ENCODE measurements at places on chromosomes 1 and 21.

GRCh38 chr1:4319496-4319895 is 334.9 kb upstream of the AJAP1 start:
- DNase-seq = no peak

DNA sequence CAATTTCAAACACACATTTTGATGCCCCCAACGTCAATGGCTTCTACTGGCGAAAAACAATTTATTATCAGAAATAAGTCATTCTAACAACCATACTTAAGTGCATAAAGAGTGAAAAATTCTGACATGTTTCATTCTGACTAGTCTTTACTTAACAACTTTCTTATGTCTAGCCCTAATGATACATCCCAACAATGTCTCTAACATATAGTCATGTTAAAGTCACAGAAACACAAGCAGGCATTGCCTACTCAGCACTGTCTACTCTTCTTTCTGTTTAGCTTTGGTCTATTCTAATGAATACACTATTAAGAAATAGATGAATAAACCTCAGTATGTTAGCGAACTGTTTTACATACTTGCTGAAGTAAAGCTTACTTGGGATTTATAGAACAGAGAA is 105.8 kb upstream of the DUSP10 start:
- no peak for DNase-seq

- no peak for DNase-seq
Measured at GRCh38 chr1:163056831-163057230, 12.3 kb upstream of the RGS4 start.

- no peak for DNase-seq
Measured at GRCh38 chr21:45988366-45989347, 7.1 kb downstream of the COL6A1 start.

DNA sequence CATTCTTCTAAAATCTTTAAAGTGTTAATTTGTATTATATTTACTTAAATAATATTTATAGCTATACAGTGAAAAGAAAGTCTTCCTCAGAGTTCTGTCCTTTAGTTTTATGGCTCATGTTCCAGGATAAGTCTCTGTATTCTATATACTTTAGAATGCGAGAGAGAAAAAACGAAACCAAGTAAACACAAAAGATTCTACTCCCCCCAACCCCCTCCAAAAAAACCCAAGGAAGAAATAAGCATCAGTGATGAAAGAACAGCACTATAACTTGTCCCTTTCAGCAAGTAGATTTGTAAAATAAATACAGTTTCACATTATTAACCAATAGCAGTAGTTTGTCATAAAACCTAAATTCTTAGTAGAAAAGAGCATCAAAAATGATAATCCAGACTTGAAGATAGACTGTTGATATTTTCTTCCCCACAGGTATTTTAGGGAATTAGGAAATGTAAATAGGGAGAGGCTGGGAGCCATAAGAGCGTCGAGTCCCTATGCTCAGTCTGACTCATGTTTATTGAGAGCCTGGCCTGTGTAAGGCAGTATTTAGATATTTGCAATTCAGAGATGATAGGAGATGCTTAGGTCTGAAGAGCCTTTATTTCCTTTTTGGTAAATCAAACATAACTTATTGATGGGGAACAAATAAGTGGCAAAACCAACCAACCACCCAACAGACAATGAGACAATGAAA is 35.5 kb downstream of the CDC14A start:
- no peak for DNase-seq

GRCh38 chr1:73593364-73593763 is 604.6 kb downstream of the LRRIQ3 start:
- no peak for DNase-seq

DNA sequence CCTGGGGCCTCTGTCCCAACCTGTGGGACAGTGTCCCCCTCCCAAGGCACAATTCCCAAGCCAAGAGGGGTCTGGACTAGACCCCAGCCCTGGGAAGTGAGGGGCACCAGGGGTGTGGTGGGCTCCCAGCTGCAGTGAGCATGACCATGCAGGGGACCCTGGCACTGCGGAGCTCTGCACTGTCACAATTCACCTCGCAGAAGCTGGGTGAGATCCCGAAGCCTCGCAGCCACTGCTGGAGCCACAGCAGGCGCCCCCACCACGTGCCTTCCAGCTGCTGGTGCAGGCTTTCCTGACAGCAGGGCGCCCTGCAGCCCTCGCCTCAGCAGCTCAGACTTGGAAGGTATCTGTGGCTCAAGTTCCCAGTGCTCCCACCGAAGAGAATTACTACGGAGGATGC is 10.0 kb upstream of the SRARP start:
- DNase-seq = no peak

- DNase-seq = no peak
Measured at GRCh38 chr21:39519835-39520234, 68.1 kb downstream of the SH3BGR start.

DNA sequence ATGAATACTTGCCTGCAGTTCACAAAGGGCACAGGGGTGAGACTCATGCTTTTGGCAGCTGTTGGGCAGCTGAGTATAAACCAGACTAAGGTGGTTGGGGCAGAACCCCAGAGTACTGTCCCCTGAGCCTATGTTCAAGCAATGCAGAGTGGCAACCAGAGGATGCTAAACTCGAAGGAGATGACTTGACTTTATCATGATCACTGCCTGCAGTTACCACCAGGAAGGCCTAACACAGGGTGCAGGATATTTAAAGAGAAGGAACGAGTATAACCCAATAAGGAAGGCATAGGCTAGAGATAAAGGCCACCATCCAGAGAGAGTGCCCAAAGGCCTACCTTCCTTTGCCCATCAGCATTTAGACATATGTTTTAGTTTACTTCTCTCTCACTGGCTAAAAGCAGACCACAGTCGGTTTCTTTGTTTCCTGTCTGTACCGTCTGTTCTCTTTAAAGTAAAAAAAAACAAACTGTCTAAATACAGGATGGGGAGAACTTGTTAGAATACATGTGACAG is 83.3 kb downstream of the MPZL1 start:
- no peak for DNase-seq

- peak; percentile 57 for DNase-seq
Measured at GRCh38 chr1:183022202-183023145, 746 bp upstream of the LAMC1 start.

DNA sequence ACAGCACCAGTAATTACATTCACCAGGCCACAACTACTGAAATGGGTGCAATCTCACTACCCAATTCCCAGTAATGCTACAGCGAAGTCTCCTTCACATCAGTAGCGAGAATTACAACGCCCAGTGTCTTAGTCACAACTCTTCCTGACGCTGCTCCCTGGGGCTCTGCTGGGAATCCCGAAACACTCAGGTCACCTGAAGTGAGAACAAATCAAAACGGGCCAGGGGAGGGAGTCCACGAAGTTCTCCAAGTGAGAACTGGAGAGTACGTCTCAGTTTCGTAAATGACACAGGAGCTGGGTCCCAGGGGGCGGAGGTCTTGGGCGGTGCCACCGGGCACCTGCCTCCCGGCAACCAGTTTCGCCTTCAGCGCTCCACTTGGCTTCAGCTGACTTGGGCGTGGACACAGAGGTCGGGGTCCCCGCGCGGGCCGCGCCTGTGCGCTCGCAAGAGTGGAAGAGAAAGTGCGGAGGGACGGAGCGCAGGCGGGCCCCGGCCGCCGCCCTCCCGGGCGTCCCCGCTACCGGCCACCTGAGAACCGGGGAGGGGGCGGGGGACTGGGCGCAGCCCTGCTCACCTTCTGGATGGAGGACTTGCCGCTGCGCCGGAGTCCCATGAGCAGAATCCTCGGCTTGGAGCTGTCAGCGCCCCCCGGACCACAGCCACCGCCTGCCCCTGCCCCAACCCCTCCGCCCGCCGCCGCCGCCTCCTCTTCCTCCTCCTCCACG is 575 bp downstream of the RRAGC start:
- peak; percentile 79 for DNase-seq

DNA sequence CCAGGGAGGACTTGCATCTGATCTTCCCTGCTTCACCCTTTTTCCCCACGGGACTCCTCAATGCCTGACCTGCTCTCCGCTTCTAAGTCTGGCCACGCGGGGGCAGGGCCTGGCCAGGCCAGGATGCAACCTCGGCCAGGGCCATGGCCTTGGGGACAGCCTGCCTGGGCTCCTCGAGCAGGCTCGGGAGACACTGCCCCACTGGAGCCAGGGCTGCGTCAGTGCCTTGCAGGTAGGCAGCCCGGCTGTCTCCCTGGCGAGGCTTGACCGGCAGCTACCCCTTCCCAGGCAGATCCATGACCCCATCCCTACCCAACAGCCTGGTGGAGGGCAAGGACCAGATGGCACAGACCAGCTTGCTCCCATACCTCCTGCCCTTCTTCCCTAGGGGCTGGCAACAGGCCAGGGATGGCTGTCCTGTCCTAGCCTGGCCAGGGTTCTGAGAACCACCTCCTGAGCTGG is 2.7 kb upstream of the PRDM16 start:
- no peak for DNase-seq

DNA sequence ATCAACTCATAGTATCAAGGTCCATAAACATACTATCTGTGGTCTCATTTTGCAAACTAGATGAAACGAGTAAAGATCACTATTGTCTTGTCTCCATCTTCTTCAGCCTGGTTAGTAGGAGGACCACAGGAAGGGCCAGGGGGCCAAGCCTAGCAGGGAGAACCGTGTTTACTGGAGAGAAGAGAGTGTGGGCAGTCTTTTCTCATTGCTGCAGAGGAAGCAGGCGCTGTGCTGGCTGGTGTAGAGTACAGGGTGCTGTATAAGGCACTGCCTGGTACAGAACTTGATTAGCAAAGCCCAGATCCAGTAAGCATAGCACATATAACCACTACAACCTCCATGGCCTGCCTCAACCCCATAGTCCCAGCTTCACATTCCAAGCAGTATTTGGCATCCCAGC is 10.0 kb upstream of the B4GALT3 start:
- no peak for DNase-seq

DNA sequence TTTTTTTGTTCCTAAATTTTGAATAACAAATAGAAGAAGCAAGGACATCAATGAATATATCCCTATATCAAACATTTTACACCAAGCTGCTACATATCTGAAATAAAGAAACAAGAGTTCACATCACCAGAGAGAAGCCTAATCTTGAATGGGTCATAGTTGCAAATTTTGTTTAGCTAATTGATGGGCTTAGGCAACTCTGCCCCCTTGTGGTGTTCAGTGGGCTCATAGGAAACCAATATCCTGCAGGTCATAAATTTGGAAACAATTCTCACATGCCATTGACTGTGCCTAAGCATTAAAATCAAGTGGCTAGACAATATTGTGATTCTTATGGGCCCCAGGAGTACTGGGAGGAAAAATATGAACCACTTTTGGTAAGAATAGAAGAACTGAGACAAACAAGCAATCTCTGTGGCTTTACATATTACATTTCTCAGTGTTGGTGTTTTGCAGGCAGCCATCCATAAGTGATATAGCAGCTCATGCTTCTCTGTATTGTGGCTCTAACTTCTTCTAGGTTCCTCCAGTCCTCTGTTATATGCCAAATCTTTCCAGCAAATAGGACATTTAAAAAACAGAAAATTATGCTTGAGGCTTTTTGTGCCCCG is 1262.8 kb upstream of the PRMT6 start:
- no peak for DNase-seq

DNA sequence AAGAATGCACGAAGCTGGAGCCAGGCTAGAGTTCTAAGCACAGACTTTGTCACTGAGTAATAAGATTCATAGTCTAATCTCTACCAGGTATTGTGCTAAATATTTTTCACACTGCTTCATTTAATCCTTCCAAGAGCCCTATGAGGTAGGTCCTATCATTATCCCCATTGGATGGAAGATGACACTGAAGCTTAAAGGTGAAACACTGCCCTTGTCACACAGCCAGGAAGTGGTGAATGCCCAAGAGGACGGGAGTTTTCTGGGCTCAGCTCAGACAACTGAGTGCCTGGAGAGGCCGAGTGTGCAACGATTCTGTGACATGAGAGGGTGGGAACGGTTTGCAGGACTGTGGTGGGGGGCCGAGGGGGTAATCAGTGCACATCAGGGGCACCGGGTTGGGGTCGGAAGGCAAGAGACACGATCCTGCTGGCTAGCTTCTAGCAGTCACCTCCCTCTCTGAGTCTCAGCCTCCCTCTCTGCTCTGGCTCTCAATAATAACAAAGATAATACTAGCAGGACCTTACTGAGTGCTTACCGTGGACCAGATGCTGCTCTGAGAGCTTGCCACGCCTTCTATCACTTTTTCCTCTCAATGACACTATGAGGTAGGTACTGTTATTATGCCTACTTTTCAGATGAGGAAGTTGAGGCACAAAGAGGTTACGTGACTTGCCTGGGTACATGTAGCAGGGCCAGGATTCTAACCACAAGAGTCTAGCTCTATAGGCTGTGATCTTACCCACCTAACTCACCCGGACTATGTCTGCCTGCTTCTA is 12.4 kb downstream of the KCNQ4 start:
- DNase-seq = no peak

- DNase-seq = no peak
Measured at GRCh38 chr1:12499539-12500240, 118.3 kb downstream of the DHRS3 start.

DNA sequence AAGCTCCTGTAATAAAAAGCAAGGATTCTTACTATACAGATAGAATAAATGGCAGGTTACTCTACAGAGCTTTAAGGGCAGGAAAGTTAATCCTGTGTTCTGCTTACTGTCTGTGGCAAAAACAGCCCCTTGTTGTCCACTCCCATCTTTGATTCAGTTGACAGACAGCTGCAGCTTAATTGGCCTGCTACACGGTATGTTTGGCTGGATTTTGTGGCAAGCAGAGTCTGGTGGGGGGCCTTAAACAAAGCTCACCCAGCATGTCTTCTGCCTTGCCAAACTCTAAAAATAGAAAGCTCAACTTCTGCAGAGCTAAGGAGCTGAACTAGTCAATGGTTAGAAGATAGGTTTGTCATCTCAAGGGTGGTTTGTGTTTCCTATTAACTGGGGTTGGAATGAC is 407.2 kb downstream of the HLX start:
- DNase-seq = no peak

- peak; percentile 72 for DNase-seq
Measured at GRCh38 chr1:202162418-202163280, 2.2 kb upstream of the PTPN7 start.

GRCh38 chr1:225972344-225973152 is 26.6 kb downstream of the SDE2 start:
- DNase-seq = peak; percentile 47

DNA sequence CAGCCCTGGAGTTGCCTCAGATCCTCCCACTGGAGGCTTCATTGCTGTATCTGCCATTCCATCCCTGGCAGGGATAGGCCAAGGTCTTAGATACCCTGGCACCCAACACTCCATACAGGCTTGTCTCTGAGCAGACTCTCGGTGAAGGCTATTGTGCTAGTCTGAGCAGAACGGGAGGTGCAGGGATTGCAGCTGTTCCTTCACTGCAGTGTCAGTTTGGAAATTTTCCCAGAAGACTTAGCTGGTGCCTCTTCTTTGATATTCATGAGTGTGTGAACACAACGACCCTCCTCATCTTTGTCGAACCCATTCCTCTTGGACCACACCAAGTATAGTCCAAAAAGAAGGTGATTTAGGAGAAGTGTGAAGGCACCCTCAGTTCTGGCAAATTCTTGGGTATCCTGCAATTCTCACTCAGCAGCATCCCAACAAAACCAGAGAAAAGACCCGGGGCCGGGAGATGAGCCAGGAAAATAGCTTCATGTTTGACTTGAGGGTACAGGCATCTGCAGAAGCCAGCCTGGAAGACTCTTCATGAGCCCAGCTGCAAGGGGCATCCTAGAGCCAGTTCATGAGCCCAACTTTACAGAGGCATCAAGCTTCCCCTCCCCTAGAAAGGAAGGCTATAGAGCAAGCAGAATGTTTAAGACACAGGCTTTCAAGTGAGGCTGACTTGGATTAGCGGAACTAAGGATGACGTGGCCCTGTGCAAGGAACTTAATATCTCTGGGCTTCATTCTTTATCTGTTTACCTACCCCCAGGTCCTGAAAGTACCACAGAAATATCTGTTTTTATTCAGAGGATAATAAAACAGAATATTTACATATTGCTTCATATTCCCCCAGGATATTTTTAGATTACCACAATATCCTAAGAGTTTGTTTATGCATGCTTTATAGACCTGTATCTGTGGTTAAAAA is 38.8 kb upstream of the HAO2 start:
- DNase-seq = no peak
